ENCODE measurements at places on chromosomes 6 and 20. TPM values are rescaled to one million over a fixed set of nuclear protein-coding genes. Genes with fewer than 3 reads are reported as not detected.

MOCS3 gene
- polyA plus RNA-seq: 3.8 TPM

CCDC170 gene
- polyA plus RNA-seq: 4.2 TPM

LRRC1 gene
- 9.0 TPM for polyA plus RNA-seq

PROKR2 gene
- polyA plus RNA-seq: not detected

BPI gene
- polyA plus RNA-seq: 0.83 TPM

ELMO2 gene
- 64.8 TPM for polyA plus RNA-seq

TCP11 gene
- polyA plus RNA-seq: 1.4 TPM

DNA sequence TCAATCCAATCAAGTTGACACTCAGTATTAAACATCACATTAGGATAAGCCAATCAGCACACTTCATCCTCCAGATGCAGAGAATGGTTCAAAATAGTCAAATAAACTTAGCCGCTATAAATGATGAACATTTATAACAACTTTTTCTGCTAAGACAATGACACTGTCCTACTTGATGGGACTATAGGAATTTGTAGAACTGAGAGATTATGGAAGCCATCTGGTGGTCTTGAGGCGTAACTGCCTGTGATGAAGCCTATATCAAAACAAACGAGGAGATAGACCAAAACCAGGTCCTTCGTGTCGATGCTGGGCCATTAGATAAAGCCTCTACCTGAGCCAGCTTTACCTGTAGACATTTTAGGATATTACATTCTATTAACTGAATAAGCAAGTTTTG is 631.1 kb downstream of the COL12A1 start:
- peak; percentile 7 for DNase-seq

- DNase-seq: no peak
These were observed 92.1 kb downstream of the EPB41L2 start for GRCh38 chr6:130970839-130971410.

DNA sequence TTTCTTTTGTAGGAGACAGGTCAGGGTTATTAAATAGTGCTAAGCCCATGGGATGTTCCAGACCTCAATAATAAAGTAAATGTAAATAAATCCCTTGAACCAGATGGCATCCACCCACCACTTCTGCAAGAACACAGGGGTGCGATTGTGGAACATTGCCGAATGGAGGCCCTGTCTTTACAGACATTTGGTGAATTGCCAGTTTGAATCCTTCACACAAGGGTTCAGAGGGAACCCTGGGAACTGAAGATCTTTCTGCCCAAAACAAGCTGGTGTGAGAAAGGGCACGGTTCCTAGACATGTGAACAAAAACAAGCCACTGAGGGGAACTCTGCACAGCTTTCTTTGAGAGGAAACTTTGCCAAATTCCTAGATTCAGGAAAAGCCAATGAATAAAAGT is 30.2 kb upstream of the RNF8 start:
- DNase-seq: no peak

DNA sequence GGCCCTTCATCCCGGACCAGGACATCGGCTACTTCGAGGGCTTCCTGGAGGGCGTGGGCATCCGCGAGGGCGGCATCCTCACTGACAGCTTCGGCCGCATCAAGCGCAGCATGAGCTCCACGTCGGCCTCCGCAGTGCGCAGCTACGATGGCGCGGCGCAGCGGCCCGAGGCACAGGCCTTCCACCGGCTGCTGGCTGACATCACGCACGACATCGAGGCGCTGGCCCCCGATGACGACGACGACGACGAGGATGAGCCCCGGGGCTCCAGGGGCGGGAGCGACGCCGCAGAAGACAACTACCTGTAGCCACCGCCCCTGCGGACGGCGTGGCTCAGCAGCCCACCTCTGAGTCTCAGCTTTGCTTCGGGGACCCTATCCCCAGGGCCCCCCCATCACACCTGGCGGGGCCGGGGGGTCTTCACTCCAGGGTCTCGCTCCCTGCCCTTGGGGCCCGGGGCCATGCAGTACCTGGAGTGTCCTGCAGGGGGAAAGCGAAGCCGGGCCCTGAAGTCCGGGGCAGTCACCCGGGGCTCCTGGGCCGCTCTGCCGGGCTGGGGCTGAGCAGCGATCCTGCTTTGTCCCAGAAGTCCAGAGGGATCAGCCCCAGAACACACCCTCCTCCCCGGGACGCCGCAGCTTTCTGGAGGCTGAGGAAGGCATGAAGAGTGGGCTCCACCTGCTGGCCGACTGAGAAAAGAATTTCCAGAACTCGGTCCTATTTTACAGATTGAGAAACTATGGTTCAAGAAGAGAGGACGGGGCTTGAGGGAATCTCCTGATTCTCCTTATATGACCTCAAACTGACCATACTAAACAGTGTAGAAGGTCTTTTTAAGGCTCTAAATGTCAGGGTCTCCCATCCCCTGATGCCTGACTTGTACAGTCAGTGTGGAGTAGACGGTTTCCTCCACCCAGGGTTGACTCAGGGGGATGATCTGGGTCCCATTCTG is 20.8 kb upstream of the HCK start:
- peak; percentile 54 for DNase-seq

DNA sequence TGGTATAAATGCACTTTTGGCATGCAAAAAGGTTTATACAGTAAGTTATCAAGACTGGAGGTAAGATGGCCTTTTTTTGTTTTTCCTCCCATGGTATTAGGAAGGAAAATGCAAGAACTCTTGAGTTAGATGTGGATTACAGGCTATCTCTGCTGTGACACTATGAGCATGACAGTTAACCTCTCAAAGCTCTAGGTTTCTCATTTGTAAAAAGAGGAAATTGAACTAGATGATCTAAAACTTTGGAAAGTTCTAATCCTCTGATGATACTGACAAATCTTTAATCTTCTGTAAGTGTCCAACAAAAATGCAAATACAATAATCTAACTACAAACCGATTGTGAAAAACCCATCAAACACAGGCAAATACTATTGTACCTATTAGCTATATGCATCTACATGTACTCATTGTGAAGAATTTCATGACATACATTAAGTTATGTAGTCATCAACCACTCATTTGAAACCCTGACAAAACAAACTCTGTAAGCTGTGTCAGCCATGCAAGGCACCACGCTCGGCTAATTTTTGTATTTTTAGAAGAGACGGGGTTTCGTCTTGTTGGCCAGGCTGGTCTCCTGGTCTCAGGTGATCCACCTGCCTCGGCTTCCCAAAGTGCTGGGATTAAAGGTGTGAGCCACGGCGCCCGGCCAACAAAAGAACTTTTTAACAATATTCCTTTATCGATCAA is 4.2 kb downstream of the CDK19 start:
- no peak for DNase-seq

GRCh38 chr20:35994994-35995453 is 26.6 kb downstream of the CNBD2 start:
- peak; percentile 83 for DNase-seq

DNA sequence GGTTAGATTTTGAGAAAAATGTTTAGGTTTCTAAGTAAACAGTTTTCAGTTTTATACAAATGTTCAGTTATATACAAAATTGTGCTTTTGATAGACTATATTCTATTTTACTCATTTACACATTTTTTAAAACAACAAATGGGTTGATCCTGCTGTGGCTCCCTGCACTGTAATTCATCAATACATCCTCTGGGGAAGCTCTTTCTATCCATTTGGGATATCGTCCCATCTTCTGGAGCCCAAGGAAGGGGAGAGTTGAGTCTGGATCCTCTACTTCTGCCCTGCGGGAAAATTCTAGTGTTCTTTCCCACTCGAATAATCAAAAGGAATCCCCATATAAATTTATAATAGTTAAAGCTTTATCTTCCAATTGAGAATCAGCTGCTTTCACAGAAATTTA is 75.0 kb downstream of the SYCP2L start:
- DNase-seq: no peak

- no peak for DNase-seq
These were observed 21.2 kb upstream of the HLA-B start for GRCh38 chr6:31378062-31378720.

- DNase-seq: no peak
These were observed 493 bp downstream of the CRYBG1 start for GRCh38 chr6:106360989-106361430.

- DNase-seq: no peak
These were observed 61.2 kb upstream of the HBS1L start for GRCh38 chr6:135115834-135116233.

DNA sequence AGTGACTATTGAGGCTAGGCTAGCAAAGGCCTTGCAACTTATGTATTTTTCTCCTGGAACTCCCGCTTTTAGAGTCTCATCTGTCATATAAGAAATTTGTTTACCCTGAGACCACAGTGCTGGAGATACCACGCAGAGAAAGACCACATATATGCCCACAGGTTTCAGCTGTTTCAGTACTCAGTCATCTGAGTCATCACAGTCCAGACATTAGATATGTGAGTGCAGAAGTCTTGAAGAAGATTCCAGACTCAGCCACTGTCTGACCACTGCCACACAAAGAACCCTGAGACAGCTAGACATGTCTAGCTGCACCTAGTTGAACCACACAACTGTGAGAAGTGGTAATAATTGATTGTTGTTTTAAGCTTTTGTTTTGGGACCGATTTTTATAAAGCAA is 648.3 kb downstream of the EPM2A start:
- DNase-seq: no peak

DNA sequence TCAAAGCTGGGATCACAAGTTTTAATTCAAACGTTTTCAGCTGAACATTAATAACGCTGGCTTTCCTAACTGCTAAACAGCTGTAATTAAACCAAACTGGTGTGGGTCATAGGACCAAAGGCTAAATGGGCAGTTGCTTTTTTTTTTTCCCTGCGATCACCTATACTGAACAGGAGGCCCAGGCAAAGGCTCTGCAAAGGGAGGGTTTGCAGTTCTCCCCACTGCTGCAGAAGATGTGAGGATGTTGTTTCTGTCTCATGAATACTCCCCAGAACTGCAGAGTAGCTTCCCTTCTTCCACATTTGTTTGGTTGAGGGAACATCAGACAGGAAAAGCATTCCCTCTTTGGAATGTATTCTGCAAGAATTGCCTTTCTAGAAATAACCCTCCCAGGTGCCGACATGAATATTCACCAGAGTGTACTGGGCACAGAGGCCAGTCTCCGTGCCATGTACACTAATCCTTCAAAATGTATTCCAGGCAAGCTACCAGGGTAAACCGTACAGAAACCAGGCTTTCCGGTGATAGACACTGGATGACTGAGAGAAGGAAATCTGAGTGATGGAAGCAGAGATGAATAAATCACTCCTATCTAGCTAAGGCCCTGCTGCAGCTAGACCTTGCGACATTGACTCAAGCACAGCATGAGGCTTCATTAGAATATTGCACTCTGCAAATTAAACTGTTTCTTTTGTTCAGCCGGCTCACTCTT is 370.1 kb downstream of the BTBD9 start:
- no peak for DNase-seq

DNA sequence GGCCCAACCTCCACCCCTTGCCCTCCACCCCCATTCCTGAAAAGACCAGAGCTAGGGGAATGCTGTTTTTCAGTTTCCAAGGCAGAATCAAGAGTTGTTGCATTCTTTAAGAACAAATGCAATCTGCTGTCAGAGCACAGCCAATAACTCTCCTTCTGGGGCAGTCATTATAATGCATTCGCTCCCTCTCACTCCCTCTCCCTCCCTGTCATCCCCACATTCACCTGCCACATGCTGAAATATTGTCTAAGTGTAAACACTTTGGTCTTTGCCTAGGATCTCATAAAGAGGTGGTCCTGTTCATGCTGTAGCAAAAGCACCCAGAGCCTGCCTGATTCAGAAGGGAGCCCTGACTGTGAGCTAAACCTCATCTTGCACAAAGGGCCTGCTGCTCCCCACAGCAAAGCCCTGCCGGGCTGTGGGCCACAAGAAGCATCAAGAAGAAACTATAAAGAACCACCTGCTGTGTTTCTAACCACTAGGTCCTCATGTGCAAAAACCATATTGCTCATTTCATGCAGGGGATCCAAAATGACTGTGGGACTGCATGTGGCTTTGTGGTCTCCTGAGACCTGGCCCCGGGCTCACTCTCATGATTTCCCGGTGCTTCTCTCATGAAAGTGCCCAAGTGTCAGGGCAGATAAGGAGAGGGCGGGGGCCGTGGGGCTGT is 85.6 kb downstream of the GPR6 start:
- no peak for DNase-seq

DNA sequence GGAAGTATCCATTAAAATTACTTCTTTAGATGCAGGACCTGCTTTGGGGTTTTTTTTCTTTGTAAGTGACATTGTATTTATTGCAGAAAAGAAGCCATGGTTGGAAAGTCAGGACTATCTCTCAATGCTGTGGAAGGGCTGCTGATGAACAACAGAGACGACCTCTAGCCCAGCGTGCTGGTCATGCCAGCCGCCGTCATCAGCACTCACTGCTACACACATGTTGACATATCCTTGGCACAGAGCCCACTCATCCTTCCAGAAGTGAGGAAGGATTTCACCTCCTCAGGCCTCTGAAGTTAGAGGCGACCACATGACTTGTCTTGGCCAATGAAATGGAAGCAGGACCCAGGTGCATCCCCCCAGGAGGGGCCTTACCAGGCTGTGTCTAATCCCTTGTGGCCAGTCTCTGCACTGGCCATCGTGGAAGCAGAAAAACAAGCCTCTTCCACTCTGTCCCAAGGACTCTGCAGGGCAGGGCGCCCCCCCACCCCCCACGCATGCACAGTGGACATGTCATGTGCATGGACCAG is 343.5 kb downstream of the TAF4 start:
- no peak for DNase-seq

GRCh38 chr6:13274707-13275434 is 53.5 kb downstream of the TBC1D7 start:
- no peak for DNase-seq

- DNase-seq: no peak
These were observed 812 bp upstream of the SMIM13 start for GRCh38 chr6:11092668-11093375.

- DNase-seq: peak; percentile 79
These were observed 2.5 kb upstream of the PTPRT start for GRCh38 chr20:43191946-43192863.

GRCh38 chr20:21105429-21106170 is 558 bp downstream of the LINC00237 start:
- no peak for DNase-seq

DNA sequence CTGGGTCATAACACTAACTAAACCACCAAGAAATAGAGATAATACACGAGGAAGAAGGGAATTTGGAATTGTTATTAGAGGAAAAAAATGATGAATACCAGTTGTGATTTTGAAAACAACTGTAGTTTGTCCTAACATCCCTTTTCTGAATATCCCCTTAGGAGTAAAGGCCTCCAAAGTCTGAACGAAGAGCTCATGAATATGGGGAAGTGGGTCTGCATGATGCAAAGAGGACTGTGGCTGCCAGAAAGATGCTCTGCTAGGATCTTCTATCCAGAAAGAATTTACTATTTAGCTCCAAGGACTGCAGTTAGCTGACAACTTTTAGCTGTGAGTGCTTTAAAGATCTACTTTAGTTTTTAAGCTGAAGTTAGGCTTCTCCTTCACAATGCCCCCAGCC is 308.8 kb upstream of the HS3ST5 start:
- DNase-seq: no peak

DNA sequence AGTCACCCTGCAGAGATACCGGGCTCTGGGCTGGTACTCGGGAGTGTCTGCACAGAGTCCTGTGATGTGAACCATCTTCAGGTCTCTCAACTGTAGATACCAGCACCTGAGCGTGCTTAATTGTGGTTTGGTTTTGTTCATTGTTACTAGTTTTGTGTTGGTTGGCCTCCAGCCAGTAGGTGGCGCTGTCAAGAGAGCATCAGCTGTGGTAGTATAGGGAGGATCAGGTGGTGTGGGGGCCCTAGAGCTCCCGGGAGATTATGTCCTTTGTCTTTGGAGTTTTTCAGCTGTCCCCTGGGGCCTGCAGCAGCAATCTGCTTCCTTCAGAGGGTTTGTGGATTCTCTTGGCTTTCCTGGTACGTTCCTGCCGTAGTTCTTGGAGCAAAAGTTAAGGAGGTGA is 67.9 kb downstream of the CDYL start:
- DNase-seq: no peak
